ENCODE measurements at places on chromosomes 2 and 18. TPM values are rescaled to one million over a fixed set of nuclear protein-coding genes. Genes with fewer than 3 reads are reported as not detected.

Gene GPR35
- 0.33 TPM for total RNA-seq

Gene GKN1
- not detected for total RNA-seq

Gene SPATA3
- total RNA-seq = not detected

Gene SLC16A14
- 2.1 TPM for total RNA-seq

Gene COL4A4
- under 0.01 TPM for total RNA-seq

Gene RAB17
- 0.40 TPM for total RNA-seq

Gene UGT1A6
- total RNA-seq = 1.1 TPM

Gene MATN3
- 0.29 TPM for total RNA-seq

Gene SP140
- 0.11 TPM for total RNA-seq

Gene CDH20
- not detected for total RNA-seq

Gene TSPYL6
- not detected for total RNA-seq

Gene NETO1
- 4.9 TPM for total RNA-seq

Gene APCDD1
- total RNA-seq = 0.23 TPM

Gene CYP27A1
- 0.80 TPM for total RNA-seq

Gene CRACDL
- total RNA-seq = 1.3 TPM

Gene HJURP
- total RNA-seq = 86.3 TPM

Gene TRIB2
- total RNA-seq = 17.4 TPM

Gene KHK
- 2.9 TPM for total RNA-seq

Gene LBX2
- 1.7 TPM for total RNA-seq

Gene GALNT3
- total RNA-seq = 9.3 TPM

Gene CELF4
- total RNA-seq = not detected

Gene GPN1
- total RNA-seq = 64.6 TPM

Gene PDE1A
- total RNA-seq = not detected

Gene ALPI
- total RNA-seq = not detected

Gene COBLL1
- total RNA-seq = 6.7 TPM

Gene PTMA
- total RNA-seq = 969 TPM

Gene CD207
- total RNA-seq = not detected

Gene GPBAR1
- total RNA-seq = not detected

Gene ARL6IP6
- 44.8 TPM for total RNA-seq

Gene POMC
- total RNA-seq = 0.34 TPM

Gene HRH4
- total RNA-seq = 0.06 TPM

Gene ALK
- total RNA-seq = 0.03 TPM

Gene EFHD1
- 0.95 TPM for total RNA-seq
